Suppressor macrophage (primary cell): ENCODE measurements at places on chromosomes 2 and 18.

- no peak for DNase-seq
These were observed 427.5 kb upstream of the CDH20 start for GRCh38 chr18:60905699-60906098.

- DNase-seq = no peak
These were observed 42.4 kb downstream of the THUMPD2 start for GRCh38 chr2:39736640-39737039.

- peak; percentile 62 for DNase-seq
These were observed 33.1 kb upstream of the SMAD7 start for GRCh38 chr18:48983793-48984437.

GRCh38 chr2:84942964-84943421 is 28.0 kb upstream of the KCMF1 start:
- DNase-seq = peak; percentile 14

DNA sequence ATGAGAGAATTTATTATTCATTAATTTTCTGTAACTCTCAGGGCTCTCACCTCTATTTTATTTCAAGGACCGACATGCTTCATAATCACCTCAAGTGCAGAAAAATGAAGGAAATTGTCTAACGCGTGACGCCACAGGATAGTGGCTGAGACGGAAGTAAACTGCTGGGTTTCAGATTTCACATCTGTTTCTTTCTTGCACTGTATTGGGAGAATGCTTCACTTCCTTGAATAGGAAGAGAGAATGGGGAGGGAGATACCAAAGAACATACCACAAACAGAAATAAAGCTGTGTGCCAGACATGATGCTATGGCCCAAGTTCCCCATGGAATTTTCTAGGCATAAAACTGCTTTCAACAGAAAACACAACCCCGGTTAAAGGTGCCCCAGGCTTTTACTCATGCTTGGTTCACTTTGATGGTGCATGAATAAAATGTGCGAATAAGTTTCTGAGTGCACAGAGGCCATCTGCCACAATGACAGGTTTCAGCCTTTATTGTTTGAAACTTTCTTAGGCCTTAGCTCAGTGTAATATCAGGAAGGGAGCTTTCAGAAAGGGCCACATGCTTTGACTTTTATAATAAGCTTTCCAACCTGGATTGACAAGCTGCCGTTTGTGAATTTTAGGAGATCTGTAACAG is 1116.4 kb downstream of the SOCS6 start:
- no peak for DNase-seq

GRCh38 chr2:234751275-234751973 is 200.4 kb upstream of the SH3BP4 start:
- no peak for DNase-seq

DNA sequence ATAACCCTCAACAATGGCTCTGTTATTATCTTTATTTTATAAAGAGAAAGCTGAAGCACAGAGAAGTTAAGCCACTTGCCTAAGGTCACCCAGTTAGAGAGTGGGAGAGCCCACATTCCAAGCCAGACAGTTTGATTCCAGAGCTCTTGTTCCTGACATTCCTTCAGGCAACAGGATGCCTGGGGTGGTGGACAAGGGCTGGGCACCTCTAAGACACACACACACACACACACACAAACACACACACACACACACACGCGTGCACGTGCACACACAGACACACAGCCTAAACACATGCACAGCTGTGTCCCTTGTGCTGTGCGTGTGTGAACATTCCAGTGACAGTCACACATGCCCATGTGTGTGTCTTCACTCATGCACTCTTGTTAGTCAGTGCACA is 26.4 kb downstream of the CELF4 start:
- DNase-seq = no peak

- DNase-seq = no peak
These were observed 74.7 kb upstream of the ETAA1 start for GRCh38 chr2:67322353-67323001.

GRCh38 chr2:7111626-7112025 is 194.4 kb downstream of the RNF144A start:
- no peak for DNase-seq

- no peak for DNase-seq
These were observed 279.5 kb downstream of the NBAS start for GRCh38 chr2:15281681-15282080.

DNA sequence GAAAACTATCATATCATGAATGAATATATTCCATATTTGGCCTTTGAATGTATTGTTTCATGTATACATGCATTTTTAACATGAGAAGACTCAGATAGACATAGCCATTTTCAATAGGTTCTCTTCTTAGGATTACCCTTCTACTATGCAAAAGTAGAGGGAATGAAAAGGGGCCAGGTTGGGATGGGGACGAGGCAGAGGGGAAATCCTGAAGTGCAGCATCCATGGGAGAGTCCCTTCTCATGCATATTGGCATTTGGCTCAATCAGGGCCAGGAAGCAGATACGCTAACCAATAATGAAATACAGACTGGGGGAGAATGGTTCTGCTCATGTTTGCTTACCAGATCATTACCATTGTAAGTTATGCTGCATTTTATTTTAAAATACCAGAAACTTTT is 475.8 kb downstream of the STK39 start:
- DNase-seq = no peak

GRCh38 chr2:233928594-233929351 is 11.6 kb downstream of the TRPM8 start:
- peak; percentile 13 for DNase-seq

DNA sequence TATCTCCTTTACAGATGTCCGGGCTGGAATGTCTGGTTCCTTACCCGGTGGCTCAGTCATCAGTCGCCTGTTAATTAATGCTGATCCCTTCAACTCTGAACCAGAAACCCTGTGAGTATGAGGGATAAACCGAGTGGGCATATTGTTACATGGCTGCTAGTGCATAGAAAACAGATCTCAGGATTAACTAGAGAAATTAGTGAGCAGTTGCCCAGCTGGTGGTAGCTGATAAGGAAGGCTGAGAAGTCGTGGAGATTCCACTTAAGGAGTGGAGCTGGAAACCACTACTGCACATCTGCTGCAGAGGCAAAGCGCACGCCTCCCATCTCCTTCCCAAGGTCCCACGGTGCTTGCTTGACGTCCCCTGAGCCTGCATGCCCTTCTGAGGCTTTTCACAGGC is 97.7 kb downstream of the DGKD start:
- DNase-seq = no peak

GRCh38 chr2:177484180-177484795 is 91.7 kb downstream of the AGPS start:
- no peak for DNase-seq

DNA sequence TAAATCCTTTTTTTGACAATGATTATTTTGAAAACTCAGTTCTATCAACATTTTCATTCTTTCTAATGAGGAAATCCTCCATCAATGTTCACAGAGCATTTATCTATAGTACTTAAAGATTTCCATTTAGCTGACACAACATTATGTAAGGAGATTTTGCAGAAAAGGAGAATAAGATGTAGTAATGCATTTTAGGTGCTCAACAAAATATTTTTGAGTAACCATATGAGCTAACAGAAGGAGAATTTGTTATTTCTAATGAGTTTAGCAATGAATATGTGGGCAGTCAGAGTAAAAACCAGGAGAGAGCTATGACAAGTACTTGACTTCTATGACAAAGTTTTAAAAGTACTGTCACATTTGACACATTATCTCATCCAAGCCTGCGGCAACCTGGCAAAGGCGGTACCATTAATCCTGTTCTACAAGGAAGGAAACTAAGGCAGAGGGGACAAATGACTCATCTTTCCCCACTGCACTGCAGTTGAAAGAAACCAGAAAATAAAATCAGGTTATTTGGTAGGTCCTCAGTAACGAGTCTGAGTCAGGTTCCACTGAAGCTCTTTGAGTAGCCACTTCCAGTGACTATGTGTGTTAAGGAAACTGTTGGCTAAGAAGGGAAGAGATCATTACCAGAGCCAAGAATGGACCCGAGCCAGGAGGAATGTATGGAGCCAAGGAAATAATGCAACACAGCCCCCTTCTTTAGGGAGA is 134.1 kb upstream of the ITGB6 start:
- DNase-seq = no peak

DNA sequence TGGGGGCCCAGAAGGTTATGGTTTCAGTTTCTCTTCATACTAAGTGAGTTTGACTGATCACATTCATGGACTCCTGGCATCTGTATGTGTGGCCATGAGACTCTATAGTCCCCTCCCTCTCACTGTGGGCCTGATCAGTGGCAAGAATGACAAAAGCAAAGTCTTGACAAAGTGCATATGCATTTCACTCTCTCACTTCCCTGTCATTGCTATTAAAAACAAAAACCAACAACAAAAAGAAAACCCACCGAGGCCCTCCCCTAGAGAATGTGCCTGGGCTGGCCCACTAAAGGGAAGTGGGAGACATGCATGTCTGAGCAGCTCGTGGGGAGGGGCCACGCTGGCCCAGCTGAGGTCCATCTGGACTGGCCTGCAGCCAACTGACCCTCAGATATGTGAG is 600.1 kb upstream of the RAB6C start:
- DNase-seq = no peak

GRCh38 chr2:16148632-16149348 is 208.4 kb downstream of the MYCN start:
- no peak for DNase-seq

GRCh38 chr2:44170311-44170717 is 1.6 kb downstream of the PPM1B start:
- DNase-seq = peak; percentile 57

DNA sequence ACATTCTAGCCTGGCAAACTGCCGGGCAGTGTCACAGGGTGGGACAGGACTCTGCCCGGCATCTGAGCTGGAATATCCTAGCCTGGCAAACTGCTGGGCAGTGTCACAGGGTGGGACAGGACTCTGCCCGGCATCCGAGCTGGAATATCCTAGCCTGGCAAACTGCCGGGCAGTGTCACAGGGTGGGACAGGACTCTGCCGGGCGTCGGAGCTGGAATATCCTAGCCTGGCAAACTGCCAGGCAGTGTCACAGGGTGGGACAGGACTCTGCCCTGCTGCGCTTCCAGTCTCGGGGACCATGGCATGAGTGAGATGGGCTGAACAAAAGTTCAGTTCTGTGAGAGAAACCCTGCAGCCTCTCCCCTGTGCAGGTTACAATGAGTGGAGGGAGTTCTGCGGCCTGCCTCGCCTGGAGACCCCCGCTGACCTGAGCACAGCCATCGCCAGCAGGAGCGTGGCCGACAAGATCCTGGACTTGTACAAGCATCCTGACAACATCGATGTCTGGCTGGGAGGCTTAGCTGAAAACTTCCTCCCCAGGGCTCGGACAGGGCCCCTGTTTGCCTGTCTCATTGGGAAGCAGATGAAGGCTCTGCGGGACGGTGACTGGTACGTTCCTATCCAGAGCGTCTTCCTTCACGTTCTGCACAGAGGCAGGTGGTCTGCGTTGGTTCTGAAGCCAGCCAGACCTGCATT is 80.3 kb downstream of the TPO start:
- no peak for DNase-seq

- DNase-seq = no peak
These were observed 7.7 kb upstream of the CDC42EP3 start for GRCh38 chr2:37679072-37679695.

GRCh38 chr2:105888625-105889024 is 143.9 kb downstream of the NCK2 start:
- DNase-seq = peak; percentile 59

DNA sequence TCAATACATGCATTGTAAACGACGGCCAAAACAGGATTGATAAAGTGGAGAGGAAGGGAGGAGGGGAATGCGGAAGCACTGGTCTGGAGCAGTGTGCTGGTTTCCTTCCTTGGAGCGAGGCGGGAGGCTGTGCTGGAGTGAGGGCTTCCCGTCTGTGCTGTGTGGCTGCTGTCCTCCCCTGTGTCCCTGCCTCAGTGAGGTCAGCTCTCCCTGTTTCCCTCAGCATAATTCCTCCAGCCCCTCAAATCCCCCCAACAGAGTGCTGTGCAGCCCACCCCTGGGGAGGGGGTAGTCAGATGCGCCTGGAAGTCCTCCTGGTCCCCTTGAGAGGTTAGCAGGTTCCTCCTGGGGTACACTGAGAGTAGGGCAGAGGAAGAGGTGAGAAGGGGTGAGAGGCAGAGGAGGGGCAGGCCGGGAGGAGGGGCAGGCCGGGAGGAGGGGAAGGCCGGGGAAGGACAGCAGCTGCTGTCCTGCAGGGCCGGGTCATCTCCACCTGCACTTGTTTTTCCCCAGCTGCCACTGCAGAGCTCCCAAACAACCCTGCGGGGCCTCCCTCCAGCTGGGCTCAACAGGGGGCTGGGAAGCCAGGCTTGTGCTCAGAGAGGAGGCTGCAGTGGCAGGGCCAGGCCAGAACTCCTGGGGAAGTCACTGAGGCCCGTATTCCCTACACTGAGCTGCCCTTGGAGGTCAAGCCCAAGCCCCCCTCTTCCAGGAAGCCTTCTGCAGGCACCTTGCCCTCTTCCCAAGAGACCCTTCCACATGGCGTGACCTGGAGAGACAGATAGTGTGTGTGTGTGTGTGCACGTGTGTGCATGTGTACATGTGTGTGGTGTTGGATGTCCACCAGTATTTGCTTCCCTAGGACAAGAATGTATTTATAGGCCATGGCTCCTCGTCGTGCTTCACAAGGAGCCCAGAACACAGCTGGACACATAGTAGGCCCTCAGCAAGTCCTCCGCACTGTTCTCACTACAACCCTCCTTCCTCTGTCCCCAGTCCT is 13.2 kb upstream of the ATP6V1B1 start:
- DNase-seq = no peak

GRCh38 chr18:44107187-44107586 is 573.5 kb upstream of the SETBP1 start:
- no peak for DNase-seq

DNA sequence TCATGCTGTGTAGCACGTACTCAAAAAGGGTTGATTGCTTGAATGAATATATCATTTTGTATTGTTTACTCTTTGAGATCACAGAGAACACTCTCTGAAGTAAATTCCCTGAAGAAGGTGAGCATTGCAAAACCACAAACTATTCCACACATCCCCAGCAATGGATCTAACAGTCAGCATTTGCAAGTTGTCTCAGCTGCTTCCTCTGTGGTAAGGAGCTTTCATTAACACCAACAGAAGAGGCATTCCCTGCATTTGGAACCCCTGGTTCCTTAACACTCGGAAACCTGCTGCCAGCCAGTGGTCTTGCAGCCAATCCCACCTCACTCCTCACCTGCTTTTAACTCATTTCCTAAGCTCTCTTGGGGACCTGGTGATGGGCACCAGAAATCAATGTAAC is 108.4 kb downstream of the IRS1 start:
- no peak for DNase-seq

GRCh38 chr2:239163688-239164334 is 237.0 kb downstream of the HDAC4 start:
- no peak for DNase-seq

- DNase-seq = no peak
These were observed 42.1 kb downstream of the NHEJ1 start for GRCh38 chr2:219118504-219118903.

DNA sequence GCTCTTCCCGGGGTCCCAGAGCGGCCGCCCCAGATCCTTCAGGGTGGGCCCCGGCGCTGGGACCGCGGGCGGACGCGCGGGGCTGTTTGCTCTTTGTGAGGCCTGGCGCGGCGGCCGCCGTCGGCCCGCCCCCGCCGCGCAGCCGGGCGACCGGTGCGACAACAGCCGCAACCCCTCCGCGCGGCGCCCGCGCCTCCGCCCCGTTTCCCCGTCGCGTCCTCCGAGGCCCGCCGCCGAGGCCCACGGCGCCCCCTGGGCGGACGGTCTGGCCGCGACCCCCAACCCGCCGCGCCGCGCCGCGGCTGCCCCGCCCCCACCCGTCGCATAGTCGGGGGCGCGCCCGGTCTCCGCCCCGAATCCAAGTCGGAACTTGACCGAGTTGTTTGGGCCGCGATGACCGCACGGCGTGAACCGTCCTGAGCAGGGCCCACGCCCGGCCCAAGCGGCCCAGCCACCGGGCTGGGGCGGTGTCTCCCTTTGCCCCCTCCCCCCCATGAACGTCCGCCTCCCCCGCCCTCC is 448 bp downstream of the YPEL5 start:
- peak; percentile 66 for DNase-seq
